Cortex of kidney (tissue), 1 donor: ENCODE measurements at places on chromosomes 7 and 10.

DNA sequence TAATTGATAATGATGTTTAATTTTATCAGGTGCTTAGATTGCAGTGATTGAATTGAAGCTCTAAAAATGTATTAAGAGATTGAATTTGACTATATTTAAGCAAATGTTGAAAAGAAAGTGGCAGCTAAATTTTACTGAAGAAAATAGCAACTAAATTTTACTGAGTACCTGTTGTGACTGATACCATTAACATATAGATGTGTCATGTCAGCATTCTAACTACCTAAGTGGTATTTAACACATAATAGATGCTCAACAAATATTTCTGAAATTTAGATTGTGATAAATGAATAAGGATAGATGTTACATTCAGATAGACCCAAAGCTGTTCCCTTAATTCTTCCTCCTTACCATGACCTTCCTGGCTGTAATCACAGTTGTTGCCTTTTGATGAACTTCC is 350.9 kb upstream of the VWC2 start:
- no peak for DNase-seq

- DNase-seq = no peak
Measured at GRCh38 chr10:88037623-88038022, 174.2 kb downstream of the PTEN start.

GRCh38 chr7:48760528-48761265 is 163.7 kb upstream of the CDC14C start:
- DNase-seq = no peak

DNA sequence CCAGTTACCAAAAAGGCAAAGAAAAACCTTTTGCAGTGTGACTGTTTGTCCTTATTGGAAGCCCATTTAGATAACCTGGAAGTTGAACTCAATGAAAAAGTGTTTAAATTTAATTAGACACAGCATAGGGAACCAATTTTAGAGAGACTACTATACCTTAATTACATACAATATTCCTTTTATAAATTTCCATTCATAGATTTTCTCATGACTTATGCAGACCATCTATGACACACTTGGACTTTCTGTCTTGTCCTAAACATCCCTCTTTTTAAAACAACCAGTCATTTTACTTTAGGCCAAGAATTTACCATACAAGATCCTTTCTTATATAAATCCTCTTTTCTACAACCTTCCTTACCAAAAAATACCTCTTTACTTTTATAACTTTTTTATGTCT is 61.6 kb downstream of the MTURN start:
- DNase-seq = no peak

DNA sequence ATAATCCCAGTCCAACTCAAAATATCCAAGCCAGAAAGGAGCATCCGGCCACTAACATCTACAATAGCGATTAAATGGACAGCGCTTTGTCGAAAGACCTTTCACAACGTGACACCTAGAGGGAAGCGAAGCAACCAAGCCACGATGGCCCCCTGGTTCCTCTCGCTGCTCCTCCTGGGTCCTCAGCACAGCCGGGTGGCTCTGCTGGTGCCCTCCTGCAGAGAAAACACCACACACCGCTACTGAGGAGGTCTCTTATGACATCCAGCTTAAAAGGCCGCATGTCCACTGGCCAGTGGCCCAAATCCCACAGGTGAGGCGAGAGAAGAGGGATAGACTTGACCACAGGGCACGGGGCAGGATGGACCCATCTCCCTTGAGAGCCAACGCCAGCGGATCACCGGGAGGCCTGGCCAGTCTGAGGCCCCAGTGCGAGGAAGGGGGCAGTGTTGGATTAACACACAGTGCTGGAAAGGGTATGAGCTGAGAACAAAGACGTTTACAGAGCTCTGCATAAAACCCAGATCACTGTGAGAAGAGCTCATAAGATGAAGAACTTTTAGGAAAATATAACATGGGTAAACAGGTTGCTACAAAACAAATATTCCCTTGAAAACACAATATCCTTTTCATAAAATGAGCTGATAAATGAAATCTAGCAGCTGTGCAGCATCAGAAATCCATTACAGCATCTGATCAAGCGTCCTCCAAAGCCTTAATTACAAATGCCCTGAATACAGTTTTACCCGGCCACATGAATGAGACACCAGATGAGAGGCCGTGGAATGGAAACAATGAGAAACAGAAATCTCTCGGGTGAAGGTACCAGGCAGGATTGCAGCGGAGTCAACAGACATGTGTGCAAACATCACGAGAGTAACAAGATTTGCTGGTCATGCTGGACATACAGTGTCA is 236.7 kb downstream of the DIP2C start:
- DNase-seq = no peak

DNA sequence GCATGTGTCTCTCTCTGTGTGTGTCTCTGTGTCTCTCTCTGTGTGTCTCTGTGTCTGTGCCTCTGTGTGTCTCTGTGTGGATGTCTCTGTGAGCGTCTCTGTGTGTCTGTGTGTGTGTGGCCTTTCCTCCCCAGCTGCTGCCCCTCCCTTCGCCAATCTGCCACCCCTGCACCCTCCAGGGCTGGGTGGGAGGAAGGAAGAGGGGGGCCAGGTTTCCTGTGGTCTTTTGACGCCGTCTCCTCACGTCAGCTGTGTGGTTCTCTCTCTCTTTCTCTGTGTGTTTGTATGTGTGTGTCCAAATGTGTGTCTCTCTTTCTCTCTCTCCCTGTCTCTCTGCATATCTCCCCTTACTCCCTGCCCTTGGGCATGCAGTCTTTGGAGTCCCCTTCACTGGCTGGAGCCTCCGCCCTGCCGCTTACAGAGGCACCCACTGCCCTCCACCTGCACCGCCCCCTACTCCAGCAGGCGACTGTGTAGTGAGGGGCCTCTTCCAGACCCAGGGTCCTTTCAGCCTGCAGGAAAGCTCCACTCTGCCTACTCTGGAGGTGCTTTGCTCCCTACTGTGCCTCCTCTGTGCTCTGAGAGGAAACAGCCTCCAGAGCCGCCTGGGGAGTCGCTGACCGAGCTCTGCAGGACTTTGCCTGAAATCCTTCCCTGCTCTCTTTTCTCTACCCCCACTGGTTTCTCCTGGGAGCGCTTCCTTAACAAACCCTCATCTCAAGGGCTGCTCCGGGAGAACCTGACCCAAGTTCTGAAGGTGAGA is 44.2 kb upstream of the C10orf71 start:
- DNase-seq = no peak

DNA sequence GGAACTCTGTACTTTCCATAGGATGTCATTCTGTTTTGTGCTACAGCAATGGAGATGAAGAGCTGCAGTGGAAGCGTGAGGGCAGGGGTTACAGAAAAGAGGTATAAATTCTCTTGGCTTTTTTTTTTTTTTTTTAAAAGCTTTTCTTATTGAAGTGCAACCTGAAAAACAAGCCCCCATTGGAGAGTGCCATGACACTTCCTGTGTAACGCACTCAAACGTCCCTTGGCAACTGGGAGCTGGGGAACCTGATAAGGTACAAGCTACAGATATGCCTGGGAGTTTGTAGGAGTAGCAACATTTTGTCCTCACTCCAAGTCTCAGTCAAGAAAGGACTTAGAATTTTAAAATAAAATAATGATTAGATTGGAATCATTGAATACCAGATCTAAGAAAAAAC is 512.1 kb downstream of the RPS24 start:
- DNase-seq = no peak

DNA sequence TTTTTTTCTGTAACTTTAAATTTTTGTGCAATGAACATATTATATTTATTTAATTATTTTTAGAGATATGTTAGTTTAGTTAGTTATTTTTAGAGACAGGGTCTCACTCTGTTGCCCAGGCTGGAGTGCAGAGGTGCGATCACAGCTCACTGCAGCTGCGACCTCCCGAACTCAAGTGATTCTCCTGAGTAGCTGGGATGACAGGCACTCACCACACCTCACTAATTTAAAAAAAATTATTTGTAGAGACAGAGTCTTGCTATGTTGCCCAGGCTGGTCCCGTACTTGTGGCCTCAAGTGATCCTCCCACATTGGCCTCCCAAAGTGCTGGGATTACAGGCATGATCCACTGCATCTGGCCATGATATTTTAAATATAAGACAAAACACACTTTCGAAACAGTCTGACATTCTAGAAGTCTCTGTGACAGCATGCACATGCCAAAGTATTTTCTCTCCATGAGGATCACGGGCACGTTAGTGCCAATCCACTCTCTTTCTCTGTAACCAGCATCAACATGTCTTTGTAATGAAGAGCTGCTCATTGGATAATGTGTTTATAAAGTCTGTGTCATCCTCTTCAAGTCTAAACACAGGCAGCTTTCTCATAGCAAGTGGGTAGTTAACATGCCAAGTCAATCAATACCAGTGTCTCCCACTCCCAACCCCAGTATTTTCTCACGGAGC is 137.4 kb downstream of the GLI3 start:
- no peak for DNase-seq

- no peak for DNase-seq
Measured at GRCh38 chr10:28432210-28432676, 100.7 kb upstream of the WAC start.

- DNase-seq = no peak
Measured at GRCh38 chr7:47307311-47307710, 274.6 kb downstream of the TNS3 start.

DNA sequence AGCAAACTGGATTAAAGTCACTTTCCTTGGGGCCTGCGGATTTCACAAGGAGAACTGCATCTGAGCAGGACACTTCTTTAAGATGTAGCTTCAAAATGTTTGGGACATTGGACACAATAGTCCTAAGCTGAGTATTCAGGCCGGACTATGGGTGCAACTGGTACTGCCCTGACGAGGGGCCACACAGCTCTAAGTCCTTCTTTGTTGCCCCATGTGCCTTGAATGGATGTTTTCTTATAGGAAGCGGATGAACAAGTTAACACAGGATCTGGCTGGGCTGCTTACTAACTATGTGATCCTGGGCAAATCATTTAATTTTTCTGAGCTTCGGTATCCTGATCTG is 147.8 kb upstream of the KLF14 start:
- no peak for DNase-seq

DNA sequence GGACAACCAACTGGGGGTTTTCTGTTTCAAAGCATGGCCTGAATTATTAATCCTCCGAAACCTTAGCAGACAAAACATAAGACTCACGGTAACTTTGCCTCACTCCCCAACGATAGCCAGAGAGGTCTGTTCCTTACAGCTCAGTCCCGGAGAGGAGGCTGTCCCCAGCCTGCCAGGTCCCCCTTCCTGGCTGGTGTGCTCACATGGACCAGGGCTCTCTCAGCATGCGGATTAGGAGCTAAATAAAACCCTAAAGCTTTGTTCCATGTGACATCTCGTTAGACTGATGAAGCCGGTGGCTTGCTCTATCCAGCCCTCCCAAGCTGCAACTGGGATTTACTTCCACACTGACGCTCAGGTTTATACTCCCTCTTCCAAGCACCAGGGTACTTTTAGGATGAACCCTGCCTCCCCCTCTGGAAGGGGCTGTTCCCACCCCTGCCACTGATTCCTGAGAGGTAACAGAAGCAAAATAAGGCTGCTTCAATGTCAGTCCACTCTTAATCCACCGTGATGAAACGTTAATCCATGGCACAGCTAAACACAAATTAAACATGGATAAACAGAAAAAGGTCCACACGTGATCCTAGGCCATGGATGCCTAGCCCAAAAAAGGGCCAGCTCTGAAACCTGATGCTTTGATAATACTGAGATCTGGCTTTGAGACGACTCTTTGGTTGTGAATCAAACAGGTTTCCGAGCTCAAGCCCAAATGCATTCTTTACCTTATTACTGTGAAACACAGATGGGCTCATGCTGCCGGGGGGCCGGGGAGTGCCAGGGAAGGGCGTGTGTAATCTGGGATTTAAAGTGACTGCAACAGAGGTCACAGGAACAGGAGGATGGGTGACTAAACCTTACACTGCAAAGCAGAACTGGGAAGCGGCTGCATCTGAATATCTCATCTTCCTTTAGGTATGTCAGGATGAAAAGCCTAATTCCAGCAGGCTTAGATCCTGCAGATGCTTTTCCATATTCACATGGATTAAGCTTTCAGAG is 86.2 kb downstream of the ZRANB1 start:
- no peak for DNase-seq

DNA sequence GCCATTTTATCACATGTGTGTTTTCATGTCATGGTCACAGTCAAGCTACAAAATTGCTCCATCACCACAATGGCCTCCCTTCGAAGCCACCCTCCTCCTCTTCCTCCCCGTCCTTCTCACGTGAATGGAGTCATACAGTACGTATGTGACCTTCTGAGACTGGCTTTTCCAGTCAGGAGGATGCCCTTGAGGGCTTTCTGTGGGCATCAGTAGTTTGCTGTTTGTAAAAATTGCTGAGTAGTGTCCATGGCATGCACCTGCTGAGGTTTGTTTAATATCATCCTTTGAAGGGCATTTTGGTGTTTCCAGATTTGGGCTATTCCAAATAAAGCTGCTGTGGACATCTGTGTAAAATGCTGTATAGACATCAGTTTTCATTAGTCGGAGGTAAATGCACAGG is 5.9 kb upstream of the UBE3C start:
- DNase-seq = no peak

GRCh38 chr7:116557066-116557585 is 32.3 kb downstream of the CAV1 start:
- DNase-seq = no peak

GRCh38 chr10:93926613-93927012 is 32.8 kb downstream of the SLC35G1 start:
- DNase-seq = no peak

GRCh38 chr7:113915956-113916355 is 2.9 kb downstream of the PPP1R3A start:
- DNase-seq = no peak

GRCh38 chr7:55273186-55273980 is 91.8 kb upstream of the LANCL2 start:
- DNase-seq = no peak

- no peak for DNase-seq
Measured at GRCh38 chr10:102400076-102400475, 4.6 kb downstream of the NFKB2 start.

GRCh38 chr7:30790356-30790755 is 19.1 kb downstream of the MINDY4 start:
- no peak for DNase-seq

DNA sequence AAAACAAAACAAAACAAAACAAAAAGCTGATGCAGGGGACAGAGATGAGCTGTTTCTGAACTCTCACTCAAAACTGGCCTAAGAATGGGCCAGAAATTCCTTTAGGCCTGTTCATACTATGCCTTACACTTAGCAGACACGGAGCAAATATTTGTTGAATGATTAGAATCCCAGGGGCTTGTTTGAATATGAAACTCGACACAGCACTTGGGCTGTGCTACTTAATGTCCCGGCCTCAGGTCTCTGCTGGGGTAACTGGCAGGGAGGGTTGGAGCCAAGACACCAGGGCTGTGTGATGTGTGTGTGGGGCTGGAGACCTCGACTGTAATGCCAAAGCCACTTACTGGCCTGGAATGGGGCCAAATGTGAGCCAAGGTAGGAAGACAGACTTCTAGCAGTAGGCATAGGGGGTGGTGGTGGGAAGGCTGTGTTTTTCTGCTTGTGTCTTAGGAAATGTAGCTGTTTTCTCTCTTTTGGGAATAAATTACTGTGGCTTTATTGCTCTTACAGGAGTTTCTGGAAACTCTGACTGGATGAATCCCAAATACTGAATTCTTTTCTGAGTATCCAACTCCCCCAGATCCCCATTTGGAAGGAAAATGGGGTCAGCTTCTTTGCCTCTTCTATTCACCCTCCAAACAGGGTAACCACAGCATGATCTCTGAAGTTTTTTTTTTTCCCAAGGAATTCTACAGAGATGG is 66.7 kb downstream of the EMX2 start:
- no peak for DNase-seq
